Vagina (tissue), 2 donors: ENCODE measurements at places on chromosomes 1 and 21.
A peak's percentile ranks its signal among the peaks of the same experiment; 100 is the strongest.

DNA sequence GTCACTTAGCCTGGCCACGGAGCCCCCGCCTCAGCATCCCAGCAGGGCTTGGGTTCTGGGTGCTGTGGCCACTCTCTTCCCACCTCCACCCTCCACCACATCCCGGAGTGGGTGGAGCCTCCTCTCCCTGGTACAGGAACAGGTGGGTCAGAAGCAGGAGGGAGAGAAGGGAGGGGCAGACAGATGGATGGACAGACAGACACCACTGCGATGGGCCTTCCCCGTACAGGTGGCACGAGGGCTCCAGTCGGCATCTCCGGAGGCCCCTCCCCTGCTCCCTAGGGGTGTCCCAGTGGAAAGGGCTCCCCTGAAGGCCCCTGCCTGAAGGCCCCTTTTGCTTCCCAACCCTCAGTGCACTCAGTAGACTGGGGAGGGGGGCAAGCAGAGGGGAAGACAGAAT lies 96.9 kb upstream of the TARDBP start:
- DNase-seq: no peak

DNA sequence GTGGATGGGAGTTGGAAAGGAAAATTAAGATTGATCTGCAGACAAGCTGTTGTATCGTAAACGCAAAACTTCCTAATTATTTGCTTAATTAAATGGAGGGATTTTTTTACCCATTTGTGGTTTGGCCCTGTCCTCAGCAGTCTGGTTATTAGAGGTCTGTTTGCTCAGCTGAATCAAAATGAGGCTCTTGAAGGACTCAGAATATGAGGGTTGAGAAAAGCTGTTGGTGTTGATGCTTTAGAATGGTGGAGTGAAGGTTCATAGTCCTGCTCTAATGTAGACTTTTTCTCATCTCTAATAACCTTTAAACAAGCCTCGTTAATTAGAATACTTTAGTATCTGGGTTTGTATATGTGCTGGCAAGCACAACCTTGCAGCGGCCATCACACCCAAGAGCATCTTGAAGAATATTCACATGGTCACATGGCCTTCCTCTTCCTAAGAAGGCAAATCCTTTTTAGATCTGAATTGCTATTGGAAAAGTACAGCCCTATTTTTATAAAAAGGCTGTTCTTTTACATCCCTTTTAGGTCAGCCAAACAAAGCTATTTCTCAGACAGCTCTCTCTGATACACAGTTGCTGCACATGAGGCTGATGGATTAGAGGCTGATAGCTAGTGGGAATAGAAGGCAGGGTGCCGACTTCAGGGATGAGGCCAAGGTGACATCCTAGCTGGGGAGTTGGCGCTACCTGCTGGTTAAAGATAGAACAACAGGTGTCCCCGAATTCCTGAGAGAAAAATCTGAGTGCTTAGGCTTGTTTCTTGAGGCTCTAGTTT lies 53.8 kb downstream of the MACF1 start:
- DNase-seq: no peak

GRCh38 chr1:248815407-248816034 lies 10.2 kb downstream of the SH3BP5L start:
- DNase-seq: peak; percentile 34

DNA sequence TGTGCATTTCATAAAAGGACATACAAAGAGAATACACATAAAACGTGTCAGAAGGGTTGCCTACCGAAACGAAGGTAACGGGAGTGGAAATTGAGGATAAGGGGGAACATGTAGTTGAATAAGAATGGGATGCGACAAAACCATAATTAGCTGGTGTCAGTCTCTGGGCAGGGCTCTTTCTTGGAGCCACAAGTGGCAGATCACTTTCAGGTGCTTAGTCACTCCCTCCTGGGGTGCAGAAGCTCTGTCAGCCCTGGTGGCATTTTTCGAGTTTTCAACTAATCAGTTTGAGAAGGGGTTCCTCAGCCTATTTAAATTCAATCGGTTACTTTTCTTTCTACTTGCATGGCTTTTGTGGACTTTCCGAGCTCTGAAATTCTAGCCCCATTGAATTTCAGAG lies 133.9 kb upstream of the IGSF21 start:
- no peak for DNase-seq

GRCh38 chr1:167922023-167922422 lies 8.1 kb upstream of the ADCY10 start:
- no peak for DNase-seq

GRCh38 chr1:17839641-17840196 lies 84.6 kb downstream of the ACTL8 start:
- no peak for DNase-seq

GRCh38 chr1:38071312-38072256 lies 25.0 kb upstream of the POU3F1 start:
- no peak for DNase-seq

DNA sequence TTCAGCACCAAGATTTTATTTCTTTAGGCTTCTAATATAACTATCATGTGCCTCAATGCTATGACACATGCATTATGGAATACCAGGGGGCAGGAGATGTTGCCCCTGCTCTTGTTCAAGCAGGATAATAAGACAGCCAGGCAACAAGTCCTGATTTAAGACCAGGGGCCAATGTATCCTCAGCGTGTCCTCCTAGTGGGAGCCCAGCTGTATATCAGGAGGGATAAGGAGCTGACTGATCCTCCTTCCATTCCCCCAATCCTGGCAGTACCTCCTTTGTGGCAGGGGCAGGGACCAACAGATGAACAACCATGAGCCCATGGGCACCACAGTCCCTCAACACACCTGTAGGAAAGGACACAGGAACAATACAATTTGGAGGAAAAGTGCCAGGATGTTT lies 29.3 kb downstream of the SORT1 start:
- DNase-seq: no peak

GRCh38 chr1:78419309-78419708 lies 71.5 kb upstream of the PTGFR start:
- DNase-seq: no peak

DNA sequence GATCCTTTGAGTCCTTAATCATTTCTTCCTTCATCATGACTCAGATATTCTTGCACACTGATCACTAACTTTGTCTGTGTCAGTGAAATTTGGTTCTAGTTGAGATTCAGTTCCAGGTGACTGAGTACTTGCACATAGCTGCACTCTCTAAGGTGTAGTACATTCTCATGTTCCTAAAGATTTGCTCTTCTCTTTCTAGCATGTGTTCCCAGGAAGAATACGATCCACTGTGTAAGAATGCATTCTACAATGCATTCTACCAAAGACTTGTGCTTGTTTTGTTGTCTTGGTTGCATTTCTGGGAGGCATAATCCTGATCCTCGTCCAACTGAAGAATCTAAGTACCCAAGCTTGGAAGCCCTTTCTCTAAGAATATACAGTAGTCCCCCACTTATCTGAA lies 104.3 kb upstream of the CDC42BPA start:
- no peak for DNase-seq

DNA sequence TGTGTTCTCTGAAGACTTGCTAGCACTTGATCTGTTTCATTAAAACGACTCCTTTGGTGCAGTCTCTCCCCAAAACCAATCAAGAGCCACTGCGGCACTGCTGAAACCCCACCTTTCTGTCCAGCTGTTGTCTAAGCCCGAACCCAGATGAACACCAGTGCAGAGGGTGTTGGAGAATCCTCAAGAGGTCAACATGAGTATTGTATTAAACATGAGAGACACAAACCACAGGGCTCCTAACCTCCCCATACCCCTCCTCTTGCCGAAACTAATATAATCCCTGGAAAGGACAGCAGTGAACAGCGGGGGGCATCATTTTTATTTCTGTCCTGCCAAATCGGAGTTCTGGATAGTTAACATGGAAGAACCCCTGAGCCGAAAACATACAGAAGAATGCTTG lies 333.9 kb downstream of the CAMTA1 start:
- no peak for DNase-seq

DNA sequence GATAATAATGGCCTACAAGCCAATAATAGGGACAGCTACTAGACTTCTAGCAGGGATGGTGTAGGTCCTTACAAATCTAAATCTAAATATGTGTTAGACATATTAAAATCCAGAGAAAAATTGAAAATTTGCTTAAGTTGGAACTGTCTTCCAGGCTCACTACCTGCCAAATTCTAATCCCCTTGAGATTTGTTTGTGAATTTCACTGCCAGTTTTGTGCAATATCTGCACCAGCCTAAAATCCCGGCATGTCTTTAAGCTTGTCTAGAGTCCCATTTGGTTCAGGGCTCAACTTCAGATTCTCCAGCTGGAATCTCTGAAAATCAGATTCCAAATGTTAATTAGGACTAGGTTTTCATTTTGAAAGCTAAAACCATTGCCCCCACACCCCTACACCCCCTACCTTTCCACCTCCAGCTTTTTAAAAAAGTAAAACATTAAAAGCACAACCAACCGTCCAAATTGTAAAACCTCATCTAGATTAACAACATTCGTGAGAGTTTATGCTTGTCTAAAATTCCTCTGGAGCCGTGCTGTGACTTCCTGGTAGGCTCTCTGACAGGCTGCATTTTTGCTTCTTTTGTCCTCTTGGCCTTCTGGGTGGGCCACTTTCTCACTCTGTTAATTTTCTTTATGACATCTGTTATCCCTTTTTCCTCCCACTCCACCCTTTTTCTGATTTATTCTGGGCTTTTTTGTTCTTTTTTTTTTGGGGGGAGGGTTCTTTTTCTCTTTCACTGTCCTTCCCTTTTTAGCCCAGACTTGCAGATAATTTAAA lies 348.7 kb downstream of the PAPPA2 start:
- DNase-seq: no peak
